ENCODE measurements at places on chromosomes 3 and 15.

DNA sequence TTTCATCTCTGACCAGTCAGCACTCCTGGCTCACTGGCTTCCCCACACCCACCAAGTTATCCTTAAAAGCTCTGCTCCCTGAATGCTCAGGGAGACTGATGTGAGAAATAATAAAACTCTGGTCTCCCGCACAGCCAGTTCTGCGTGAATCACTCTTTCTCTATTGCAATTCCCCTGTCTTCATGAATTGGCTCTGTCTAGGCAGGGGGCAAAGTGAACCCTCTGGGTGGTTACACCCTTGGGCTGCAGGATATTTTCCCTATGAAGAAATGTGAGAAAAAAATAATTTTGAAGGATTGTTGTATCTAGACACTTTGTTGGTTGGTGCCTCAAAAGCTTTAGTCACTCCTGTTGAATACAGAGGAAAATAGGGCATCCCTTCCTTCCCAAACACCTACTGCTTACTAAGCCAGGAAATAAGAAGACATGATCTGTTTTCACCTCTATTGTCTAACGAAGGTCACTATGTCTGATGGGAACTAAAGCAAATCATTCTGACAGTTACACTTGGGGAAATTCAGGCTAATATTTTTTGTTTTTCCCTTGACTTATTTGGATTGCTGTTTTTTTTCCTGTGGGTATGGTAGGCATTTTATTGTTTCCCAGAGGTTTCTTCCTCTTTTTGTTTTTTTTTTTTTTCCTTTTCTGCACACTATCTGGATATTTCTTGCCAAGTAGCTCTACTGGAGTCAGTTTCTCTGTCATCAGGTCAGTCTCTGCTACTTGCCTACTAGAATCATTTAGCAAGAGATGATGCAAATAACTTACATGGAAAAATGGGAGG lies 15.3 kb upstream of the TNFSF10 start:
- no peak for DNase-seq

GRCh38 chr15:60869851-60870250 lies 359.3 kb downstream of the RORA start:
- DNase-seq = no peak

DNA sequence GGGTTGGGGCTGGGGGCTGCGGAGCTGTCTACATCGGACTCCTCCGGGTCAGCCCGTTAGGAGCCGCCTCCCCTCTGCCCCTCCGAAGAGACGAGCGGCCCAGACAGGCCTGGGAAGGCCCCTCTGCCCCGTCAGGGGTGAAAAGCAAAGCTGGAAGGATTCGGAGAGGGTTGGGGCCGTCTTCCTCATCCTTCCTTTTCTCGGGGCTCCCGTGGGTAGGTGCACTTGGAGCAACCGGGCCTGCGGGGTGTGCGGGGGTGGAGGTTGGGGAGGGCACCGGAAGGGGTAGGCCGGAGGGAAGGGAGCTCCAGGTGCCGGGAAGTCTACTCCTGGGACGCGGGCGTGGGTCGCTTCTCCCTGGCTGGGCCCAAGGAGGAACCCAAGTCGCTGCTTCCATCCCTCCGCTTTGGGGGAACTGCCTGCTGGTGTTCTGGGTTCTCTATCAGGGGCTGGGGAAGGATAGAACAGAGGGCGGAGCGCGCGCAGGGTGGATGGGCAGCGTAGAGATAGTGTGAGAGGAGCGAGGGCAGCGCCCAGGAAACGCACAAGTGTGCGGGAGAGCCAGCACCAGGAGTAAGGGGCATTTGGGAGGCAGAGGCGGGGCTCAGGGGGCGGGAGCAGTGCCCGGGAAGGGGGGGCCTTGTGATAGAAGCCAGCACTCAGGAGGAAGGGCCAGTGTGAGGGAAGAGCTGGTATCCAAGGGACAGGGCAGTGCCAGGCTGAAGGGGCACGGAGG lies 590 bp downstream of the POLR2H start:
- peak; percentile 67 for DNase-seq

- no peak for DNase-seq
Measured at GRCh38 chr3:52087731-52088130, 31.4 kb upstream of the DUSP7 start.

GRCh38 chr15:29449136-29449535 lies 179.5 kb upstream of the NSMCE3 start:
- no peak for DNase-seq

DNA sequence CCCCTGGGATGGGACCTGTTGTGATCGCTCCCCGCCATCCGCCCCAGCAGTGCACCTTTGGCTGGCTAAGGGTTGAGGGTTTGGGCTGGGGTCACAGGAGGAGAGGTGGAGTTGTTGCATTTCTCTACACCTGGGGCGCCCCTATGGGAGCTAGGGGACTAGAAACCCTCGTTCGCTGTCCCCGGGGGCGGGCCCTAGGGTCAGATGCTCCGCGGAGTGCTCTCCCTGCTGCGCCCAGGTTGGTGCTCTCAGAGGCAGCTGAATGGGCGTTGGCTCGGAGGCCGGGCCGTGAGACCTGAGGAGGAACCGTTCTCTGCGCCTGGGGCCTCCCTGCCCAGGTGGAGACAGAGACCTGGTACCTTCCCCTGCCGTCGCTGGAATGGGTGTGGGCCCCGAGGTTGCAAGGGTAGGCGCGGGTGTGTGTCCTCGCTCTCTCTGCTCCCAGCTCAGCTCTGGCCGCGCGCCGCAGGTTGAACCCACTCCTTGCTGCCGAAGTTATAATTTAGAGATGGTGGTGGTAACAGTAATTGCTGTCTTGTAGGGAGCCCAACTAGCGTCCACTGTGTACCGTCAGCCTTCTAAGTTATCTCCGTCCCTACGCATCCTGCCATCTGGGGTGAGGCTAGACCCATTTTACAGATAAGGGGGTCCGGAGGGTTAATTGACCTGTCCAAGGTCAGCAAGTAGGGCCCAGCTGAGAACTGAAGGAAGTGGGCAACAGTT lies 965 bp downstream of the FLNB start:
- no peak for DNase-seq

GRCh38 chr3:125383744-125384143 lies 8.6 kb upstream of the ZNF148 start:
- DNase-seq = no peak

DNA sequence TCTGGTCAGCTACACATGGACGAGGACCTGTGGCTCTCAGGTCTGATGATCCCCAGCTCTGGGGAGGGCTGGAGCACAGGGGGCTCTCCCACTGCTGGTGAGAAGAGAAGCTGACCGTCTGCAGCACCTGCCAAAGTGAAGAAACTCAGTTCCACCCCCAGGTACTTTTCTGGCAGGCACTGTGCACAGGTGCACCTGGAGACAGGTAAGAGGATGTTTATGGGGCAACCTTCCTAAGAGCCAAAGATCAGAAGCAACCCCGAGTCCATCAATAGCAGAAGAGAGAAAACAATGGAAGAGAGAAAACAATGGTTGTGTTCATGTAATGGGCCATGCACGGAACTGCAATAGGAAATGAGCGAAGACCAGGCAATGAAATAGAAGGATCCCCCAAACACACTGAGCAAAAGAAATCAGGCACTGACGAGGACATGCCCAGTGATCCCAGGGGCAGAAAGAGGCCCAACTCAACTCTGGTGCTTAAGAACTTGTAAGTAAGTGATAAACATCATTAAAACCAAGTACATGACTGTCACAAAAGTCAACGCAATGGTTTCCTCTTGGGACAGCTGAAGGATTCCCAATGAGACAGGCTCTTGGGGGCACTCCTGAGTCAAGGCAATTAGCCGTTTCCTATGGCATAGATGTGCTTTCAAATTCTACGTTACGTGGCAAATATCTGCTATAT lies 95.0 kb upstream of the ALDH1A3 start:
- DNase-seq = no peak

DNA sequence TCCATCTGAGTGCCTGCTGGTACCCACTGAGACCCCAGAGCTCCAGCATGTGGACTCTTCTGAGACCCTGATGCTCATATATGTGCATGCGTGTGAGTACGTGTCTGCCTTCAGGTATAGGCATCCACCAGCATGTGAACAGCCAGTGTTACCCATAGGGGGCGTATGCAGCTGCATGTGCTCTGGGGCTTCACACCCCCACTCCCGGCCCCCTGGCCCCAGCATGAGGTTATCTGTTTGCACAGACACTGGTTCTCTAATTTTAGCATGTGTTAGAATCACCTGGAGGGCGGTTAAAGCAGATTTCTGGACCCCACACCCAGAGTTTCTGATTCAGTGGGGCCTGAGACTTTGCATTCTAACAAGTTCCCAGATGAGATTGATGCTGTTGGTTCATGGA lies 824 bp upstream of the CILP start:
- no peak for DNase-seq

- no peak for DNase-seq
Measured at GRCh38 chr3:8278448-8278847, 223.2 kb upstream of the LMCD1 start.

DNA sequence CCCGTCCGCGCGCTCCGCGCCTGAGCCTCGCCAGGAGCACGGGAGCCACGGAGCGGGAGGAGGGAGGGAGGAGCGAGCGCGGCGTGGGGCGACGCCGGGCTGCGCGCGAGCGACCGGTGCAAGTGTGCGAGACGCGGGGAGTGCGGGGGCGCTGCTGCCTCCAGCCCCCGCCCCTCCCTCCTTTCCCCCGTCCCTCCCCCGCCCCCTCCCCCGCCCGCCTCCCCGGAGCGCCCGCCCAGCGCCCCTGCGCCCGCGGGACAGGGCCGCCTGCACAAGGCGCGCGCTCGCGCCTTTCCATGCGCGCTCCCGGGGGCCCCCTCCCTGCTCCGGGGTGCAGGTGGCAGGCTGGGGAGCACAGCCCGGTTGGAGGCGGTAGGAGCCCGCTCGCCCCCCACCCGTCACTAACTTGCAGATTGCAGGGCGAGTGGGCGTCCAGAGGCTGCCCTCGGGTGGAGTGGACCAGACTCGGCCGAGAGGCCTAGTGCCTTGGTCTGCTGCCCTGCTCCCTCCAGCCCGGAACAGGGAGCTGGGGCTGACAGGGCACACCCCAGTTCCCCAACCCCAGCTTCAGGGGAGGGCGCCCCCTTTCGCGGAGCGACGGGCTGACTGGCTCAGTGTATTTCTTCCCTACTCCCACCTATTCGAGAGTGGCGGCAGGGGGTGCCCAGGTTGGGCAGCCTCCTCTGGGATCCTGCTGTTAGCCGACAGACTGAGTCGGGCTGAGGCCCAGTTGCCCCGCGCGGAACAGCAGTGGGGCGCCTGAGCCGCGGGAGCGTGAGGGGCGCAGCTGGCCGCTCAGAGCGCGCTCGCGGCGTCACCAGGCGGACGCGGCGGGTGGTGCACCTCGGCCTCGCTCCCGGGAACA lies at the start of gene WNT7A:
WNT7A (minus strand) TSS at position 126 of the 865 bp plus-strand sequence. CDS start 255 bp downstream, outside the sequence.
- DNase-seq = peak; percentile 66

DNA sequence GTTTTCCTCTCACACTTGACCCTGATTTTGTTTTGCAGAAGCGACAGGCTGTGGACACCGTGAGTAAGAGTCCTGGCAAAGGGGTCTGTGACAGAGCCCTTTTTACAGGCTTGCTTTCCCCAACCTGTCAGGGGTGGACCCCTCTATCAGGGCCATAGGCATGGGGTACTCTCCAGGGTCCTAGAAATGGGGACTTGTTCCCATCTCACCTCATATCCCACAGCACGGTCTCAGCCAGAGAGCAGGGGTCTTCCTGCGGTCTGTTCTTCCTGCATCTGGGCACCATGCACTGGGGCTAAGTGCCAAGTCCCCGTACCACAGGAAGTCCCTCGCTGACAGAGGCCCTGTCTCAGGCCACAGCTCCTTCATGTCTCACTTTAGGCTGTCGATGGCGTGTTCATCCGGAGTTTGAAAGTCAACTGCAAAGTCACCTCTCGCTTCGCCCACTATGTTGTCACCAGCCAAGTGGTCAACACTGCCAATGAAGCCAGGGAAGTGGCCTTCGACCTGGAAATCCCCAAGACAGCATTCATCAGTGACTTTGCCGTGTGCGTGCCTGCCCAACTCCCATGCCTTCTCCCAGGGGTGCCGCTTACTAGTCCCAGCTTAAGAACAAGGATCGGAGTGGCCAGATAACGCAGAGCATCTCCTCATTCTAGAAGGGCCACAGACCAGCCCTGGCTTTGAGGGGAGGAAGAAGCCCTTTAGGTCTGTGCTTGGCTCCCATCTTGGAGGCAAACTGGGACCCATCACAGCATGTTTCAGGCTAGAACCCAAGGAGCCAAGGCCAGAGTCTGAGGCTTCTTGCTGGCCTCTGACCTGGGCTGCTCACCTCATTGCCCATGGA lies 783 bp downstream of the ITIH1 start:
- no peak for DNase-seq

DNA sequence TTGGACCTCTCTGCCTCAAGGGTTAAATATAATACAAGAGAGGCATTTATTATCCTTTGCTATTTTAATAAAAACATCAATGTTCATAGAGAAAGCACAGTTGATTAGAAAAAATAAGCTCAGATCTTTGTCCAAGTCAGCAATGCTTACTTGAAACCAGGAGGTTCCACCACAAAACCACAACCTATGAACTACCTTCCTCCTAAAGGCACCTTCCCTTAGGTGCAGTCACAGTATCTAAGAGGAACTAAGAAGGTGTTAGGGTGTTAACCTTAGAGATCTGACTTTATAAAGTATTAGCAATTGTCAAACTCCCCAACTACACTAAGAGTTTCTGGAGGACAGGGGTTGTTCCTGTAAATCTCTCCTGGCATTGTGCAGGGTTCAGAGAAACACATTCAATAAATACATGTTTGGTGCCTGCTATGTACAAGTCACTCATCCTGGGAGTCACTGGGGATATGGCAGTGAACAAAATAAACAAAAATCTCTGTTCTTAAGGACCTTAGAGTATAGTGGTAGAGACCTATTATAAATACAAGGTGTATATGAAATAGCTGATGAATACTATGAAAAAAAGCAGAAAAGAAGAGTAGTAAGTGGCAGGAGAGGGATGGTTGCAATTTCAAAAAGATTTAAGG lies 208.6 kb downstream of the NFKBIZ start:
- no peak for DNase-seq

- DNase-seq = no peak
Measured at GRCh38 chr3:54349691-54350090, 227.3 kb downstream of the CACNA2D3 start.

DNA sequence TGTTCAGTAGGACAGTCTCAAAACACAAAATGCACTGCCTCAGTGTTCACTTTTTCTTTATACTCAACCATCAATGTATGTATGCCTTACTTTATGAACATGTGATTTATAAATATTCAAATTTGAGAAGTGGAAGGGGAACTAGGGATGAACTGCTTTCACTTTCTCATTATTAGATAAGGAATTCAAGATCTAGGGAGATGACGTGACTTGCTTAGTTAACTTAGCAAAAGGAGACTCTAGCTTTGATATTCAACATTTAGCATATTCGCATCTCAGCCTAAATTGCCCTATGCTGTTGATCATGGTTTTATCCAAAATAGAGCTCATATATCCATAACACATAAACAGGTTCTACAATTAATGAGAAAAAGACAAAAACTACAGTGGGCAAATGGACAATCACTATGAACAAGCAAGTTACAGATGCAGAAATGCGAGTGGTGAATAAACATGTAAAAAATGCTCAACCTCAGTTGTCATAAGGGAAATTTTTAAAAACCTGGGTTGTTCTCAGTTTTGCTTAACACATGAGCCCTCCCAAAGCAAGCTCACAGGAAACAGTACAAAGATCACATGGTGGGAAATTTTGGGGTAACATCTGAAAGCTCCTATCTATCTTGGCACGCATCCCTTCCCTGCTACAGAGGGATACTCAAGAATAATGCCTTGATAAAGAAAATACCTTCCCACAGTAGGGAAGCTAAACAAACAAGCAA lies 269.8 kb downstream of the THRB start:
- no peak for DNase-seq

- no peak for DNase-seq
Measured at GRCh38 chr15:55786341-55786740, 43.4 kb upstream of the PRTG start.

All from HTR-8/SVneo (cell line).